ENCODE measurements at places on chromosomes 5 and 9.

- DNase-seq = no peak
These were observed 62.4 kb downstream of the TNPO1 start for GRCh38 chr5:72878854-72879253.

DNA sequence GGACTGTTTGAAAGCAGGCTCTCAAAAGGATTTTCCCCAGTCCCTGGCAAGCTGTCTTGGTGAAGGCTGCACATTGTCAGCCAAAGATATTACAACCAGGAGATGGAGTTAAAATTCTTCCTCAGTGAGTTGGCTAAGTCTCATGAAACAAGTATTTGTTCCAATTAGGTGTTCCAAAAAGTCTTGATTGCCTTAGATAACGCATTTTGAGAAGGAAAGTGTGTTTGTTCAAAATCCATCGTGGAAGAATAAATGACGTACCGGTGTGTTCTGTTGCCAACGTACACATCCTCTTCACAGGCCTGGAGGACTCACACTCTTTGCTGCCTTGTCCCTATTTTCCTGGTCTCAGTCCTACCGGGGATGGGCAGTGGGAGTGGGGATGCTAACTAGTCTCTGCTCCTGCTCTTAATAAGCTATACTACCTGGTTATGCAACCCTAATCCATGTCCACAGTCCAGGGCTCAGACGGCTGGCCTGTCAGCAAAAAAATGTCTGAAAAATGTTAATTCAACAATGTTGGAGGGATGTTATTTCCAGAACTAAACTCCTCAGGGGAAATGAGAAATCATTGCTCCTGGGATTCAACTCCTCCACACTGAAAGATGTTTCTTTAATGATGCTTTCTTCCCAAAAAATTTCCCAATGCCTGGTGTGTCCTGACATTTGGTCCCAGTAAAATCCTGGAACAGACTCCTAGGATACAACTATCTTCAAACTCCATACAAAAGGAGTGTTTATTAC, 175.3 kb upstream of the KLF9 start:
- no peak for DNase-seq

- DNase-seq = no peak
These were observed 28.5 kb upstream of the TNFSF15 start for GRCh38 chr9:114834386-114834785.

GRCh38 chr5:39697881-39698280, 273.1 kb upstream of the DAB2 start:
- no peak for DNase-seq

DNA sequence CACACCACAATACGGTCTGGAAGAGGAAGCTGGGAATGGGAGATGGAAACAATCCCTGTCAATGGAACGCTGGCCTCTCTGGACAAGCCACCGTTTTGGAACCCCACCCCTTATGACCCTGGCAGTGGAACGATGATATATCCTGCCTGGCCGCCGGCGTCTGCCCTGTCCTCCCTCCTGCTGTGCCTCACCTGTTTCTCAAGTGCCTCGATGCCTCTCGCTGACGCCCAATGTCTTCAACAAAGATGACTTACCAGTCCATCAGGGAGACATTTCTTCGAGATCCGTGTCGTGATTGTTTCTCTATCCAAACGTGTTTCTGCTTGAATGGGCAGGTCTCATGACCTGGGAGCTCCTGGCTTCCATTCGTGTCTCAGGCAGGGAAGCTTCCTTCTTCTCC, 476.5 kb downstream of the SPATA31A7 start:
- no peak for DNase-seq

DNA sequence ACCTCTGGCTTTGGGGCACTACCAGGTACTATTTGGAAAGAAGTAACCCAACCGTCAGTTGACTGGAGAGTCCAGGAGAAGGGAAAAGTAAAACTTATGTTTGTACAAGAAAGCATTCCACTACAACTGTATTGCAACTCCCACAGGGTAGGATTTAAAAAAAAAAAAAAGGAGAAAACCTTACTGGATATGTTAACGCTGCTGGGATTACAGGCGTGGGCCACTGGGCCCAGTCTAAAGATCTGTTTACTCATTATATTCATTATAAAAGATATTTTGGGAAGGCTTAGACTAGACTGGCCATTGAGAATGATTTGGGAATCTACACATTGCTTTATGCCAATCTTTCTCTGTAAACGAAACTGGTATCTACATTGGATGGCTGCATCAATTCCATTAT, 86.6 kb downstream of the USP20 start:
- DNase-seq = no peak

GRCh38 chr9:3909966-3910650, 384.3 kb upstream of the RFX3 start:
- DNase-seq = no peak

GRCh38 chr9:126756876-126757415, 47.9 kb upstream of the ZBTB43 start:
- DNase-seq = no peak
